ENCODE measurements at places on chromosomes 12 and 14. TPM values are rescaled to one million over a fixed set of nuclear protein-coding genes. Genes with fewer than 3 reads are reported as not detected.

NAA30 gene
- 27.5 TPM for total RNA-seq

HOTAIR gene
- 0.28 TPM for total RNA-seq

PSEN1 gene
- 61.9 TPM for total RNA-seq

PLEKHD1 gene
- 0.27 TPM for total RNA-seq

FGD6 gene
- total RNA-seq, result 9.9 TPM

DNA sequence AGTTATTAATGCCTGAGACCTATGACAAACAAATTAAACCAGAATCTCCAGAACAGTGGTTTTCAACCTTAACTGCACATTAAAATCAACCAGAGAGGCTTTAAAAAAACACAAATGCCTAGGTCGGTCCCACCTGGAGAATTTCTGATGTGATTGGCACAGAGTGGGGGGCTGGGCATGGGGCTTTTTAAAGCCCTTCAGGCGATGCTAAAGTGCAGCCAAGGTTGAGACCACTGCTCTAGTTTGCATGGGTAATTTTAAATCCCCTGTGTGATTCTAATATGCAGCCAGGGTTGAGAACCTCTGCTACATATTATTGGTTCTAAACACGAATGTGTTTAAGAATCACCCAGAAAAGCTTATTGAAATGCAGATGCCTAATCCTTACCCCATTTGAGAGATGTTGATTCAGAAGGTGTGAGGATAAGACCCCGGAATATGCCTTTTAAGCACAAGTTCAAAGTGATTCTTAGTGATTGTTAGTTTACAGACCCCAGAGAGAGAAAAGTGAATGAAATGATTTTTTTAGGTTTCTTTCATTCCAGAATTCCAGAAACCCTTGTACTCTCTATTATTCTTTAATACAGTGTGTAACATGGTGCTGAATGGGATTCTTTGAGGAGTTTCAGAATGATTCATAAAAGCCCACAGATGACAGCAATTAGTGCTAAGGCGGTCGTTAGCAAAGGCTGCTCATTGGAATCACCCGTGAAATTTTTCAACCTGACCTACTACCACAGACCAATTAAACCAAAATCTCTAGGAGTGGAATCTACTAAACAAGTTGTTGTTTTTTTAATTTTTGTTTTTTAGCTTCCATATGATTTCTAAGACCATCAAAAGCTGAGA, 44.9 kb downstream of the LIN7A start:
- no peaks in the 10 kb centered on the region for H3K36me3 ChIP-seq
- H3K4me3 ChIP-seq, result no peak overlapping the region
- no peak overlapping the region for H3K27ac ChIP-seq
- no peak for DNase-seq

- H3K27me3 ChIP-seq, result no peaks in the 10 kb centered on the region
- no peak overlapping the region for H3K27ac ChIP-seq
- H3K36me3 ChIP-seq, result no peaks in the 10 kb centered on the region
- DNase-seq, result no peak
- no peak overlapping the region for H3K4me3 ChIP-seq
Measured at GRCh38 chr12:27937768-27938167, 34.8 kb downstream of the PTHLH start.

GRCh38 chr12:117679776-117680175, 289.0 kb downstream of the KSR2 start:
- no peak for DNase-seq
- no peak overlapping the region for H3K27ac ChIP-seq
- peaks cover 2% of the 10 kb centered on the region for H3K27me3 ChIP-seq
- H3K36me3 ChIP-seq, result no peaks in the 10 kb centered on the region

DNA sequence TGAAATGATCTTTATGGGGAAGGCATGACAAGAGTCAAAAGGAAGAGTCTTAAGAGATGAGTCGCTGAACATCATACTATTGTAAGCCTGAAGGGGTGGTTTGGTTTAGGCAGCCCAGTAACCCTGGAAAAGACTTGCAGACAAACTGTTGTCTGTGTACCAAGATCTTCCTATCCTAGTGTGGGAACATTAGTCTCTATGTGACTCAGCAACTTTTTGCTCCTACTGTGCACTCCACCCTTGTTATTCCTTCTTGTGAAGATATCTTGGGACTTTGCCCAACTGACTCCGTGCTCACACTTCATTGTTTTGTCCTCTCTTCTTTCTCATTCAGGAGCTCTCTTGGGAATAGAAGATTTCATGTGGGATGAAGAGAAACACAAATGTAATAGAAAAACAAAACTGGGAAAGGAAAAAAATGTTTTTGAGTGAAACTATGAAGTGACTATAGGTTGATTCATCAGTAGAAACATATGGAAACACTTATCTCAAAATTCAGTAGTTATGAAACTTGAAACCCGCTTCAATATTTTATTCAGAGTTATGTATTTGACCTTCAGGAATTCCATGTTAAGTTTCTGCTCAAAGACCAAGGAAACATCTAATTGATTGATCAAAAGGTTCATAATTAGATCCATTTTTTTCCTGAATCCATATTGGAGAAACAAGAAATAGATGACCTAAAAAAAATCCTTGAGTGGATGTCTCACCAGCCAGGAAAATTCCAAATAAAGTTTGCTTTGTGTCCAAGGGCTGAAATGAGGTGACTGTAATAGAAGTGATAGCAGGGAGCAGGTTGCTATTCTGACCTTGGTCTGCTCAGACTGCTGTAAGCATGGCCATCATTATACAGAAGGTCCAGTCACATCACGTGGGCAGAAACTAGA, 67.2 kb downstream of the BTG1 start:
- no peak for DNase-seq
- H3K4me3 ChIP-seq, result no peak overlapping the region
- H3K36me3 ChIP-seq, result no peaks in the 10 kb centered on the region
- H3K27me3 ChIP-seq, result no peaks in the 10 kb centered on the region
- H3K4me1 ChIP-seq, result no peaks in the 10 kb centered on the region
- no peak overlapping the region for H3K27ac ChIP-seq

DNA sequence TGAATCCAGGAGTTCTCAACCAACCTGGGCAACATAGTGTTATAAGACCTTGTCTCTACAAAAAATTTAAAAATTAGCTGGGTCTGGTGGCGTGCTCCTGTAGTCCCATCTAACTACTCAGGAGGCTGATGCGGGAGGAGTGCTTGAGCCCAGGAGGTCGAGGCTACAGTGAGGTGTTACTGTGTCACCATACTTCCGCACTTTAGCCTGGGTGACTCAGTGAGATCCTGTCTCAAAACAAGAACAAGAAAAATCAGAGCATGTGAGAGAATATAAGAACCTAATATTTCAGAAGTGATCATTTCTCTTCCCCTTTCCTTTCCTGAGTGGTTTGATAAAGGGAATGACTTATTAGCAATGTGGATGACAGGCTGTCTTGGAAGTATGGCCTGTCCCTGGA, 9.5 kb downstream of the TRAF3 start:
- DNase-seq, result no peak
- no peaks in the 10 kb centered on the region for H3K36me3 ChIP-seq
- no peak overlapping the region for H3K27ac ChIP-seq
- no peaks in the 10 kb centered on the region for H3K4me1 ChIP-seq
- no peaks in the 10 kb centered on the region for H3K27me3 ChIP-seq
- no peak overlapping the region for H3K4me3 ChIP-seq

DNA sequence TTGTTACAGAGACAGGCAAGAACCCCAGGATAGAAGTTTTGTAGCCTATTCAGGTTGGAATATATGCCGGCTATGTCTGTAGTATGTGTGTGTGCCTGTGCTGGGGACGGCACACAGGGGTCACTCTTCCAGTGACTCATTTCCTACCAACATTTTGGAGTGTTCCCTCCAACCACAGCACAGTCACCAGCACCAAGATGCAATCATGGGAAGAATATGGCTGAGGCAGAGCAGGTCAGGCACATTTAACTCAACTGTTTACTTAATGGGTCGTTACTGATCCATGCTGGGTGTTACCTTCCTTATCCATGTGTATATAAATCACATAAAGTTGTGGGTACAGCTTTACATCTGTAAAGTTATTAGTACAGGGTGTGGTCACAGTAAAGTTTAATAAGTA, 178.3 kb downstream of the PRKD1 start:
- no peaks in the 10 kb centered on the region for H3K27me3 ChIP-seq
- no peak overlapping the region for H3K27ac ChIP-seq
- no peak for DNase-seq
- H3K4me1 ChIP-seq, result peaks cover 7% of the 10 kb centered on the region
- no peaks in the 10 kb centered on the region for H3K36me3 ChIP-seq
- H3K4me3 ChIP-seq, result no peak overlapping the region

DNA sequence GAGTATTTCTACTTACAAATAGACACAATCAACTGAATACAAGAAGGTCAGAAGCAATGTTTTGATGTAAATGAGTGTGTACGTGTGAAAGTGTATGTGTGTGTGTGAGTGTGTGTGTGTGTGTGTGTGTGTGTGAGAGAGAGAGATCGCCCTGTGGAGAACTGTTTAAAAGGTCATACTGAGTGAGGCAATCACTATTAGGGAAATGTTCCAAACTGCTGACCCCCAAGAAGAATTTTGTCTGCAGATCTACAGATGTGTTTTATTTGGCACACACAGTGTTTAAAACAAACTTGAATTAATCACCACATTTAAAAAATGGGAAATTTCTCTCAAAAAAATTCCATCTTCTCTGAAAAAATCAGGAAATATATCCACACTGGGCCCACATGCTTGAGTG, 1069.1 kb downstream of the SLC6A15 start:
- no peaks in the 10 kb centered on the region for H3K36me3 ChIP-seq
- no peaks in the 10 kb centered on the region for H3K27me3 ChIP-seq
- no peaks in the 10 kb centered on the region for H3K4me1 ChIP-seq
- no peak overlapping the region for H3K27ac ChIP-seq

GRCh38 chr14:97046967-97047366, 249.8 kb downstream of the VRK1 start:
- DNase-seq, result peak; percentile 21
- no peaks in the 10 kb centered on the region for H3K27me3 ChIP-seq
- no peak overlapping the region for H3K27ac ChIP-seq
- no peaks in the 10 kb centered on the region for H3K36me3 ChIP-seq
- H3K4me3 ChIP-seq, result no peak overlapping the region

GRCh38 chr12:111245701-111246476, 123.0 kb downstream of the PHETA1 start:
- no peaks in the 10 kb centered on the region for H3K36me3 ChIP-seq
- H3K27ac ChIP-seq, result no peak overlapping the region
- H3K4me1 ChIP-seq, result no peaks in the 10 kb centered on the region
- H3K4me3 ChIP-seq, result no peak overlapping the region
- no peaks in the 10 kb centered on the region for H3K27me3 ChIP-seq

DNA sequence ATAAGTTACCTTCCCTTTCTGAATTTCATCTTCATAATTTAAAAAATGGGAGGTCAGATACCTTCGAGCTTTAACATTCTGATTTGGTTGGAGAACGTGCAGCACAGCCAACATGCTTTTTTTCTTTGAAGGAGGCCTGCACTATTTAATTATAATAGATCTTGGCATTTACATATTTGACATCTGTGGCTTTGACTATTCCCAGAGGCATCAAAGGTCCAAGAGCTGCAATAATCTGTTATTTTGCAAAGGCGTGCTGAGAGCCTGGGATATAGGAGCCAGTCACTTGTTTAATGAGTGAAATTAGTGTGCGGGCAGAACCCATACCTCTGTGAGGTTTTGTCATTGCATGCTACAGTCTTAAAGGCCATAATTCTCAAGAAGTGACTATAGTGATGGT, 26.4 kb downstream of the SLC8A3 start:
- no peak for DNase-seq
- no peaks in the 10 kb centered on the region for H3K27me3 ChIP-seq
- H3K4me1 ChIP-seq, result no peaks in the 10 kb centered on the region
- no peak overlapping the region for H3K4me3 ChIP-seq
- H3K36me3 ChIP-seq, result no peaks in the 10 kb centered on the region

GRCh38 chr12:45502481-45503128, 226.9 kb upstream of the ARID2 start:
- H3K36me3 ChIP-seq, result no peaks in the 10 kb centered on the region
- no peak overlapping the region for H3K27ac ChIP-seq
- H3K4me1 ChIP-seq, result no peaks in the 10 kb centered on the region
- H3K4me3 ChIP-seq, result no peak overlapping the region
- no peaks in the 10 kb centered on the region for H3K27me3 ChIP-seq

GRCh38 chr12:48300774-48301173, 49.9 kb downstream of the ZNF641 start:
- no peaks in the 10 kb centered on the region for H3K27me3 ChIP-seq
- no peaks in the 10 kb centered on the region for H3K36me3 ChIP-seq
- no peak for DNase-seq
- H3K27ac ChIP-seq, result no peak overlapping the region
- H3K4me3 ChIP-seq, result no peak overlapping the region
- no peaks in the 10 kb centered on the region for H3K4me1 ChIP-seq

DNA sequence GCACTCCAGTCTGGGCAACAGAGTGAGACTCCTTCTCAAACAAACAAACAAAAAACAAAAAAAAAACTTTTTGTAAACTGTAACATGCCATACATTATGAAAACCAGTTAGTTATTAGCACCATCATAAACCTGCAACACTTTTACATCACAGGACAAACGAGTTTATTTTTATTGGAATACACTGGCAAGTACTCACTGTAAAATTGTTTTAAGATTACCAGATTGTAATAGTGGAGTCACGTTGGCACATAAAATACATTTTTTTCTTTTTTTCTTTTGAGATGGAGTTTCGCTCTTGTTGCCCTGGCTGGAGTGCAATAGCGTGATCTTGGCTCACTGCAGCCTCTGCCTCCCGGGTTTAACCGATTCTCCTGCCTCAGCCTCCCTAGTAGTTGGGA, 15.7 kb downstream of the FKBP3 start:
- no peak for DNase-seq
- peak overlapping the region; percentile 13 for H3K27ac ChIP-seq
- H3K4me1 ChIP-seq, result no peaks in the 10 kb centered on the region
- H3K36me3 ChIP-seq, result no peaks in the 10 kb centered on the region
- H3K27me3 ChIP-seq, result no peaks in the 10 kb centered on the region
- no peak overlapping the region for H3K4me3 ChIP-seq

DNA sequence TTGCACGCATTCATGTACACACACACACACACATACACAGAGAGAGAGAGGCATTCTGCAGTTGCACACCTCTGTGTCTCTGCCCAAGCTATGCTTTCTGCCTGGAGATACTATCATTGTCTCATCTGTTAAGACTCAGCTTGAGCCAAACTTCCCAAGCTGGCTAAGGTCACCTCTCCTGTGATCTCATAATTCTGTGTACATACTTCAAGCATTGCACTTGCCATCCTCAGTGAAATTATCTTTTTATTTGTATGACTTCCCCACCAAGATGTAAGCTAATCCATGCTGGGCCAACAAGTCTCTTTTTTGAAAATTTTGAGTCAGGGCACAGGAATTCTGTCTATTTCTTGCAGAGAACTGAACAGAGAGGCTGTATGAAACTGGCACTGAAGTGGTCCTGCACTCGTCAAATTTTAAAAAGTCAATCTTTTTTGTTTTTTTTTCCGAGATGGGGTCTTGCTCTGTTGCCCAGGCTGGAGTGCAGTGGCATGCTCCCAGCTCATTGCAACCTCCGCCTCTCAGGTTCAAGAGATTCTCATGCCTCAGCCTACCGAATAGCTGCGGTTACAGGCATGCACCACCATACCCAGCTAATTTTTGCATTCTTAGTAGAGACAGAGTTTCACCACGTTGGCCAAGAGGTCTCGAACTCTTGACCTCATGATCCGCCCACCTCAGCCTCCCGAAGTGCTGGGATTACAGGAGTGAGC, 44.3 kb downstream of the TMTC1 start:
- H3K36me3 ChIP-seq, result no peaks in the 10 kb centered on the region
- no peaks in the 10 kb centered on the region for H3K27me3 ChIP-seq
- no peak for DNase-seq
- no peak overlapping the region for H3K27ac ChIP-seq
- H3K4me1 ChIP-seq, result no peaks in the 10 kb centered on the region

Measured in prostate gland (tissue), 2 donors.